ENCODE measurements at places on chromosomes 1 and 21.

- DNase-seq, result no peak
Measured at GRCh38 chr1:240667351-240667750, 55.4 kb upstream of the GREM2 start.

DNA sequence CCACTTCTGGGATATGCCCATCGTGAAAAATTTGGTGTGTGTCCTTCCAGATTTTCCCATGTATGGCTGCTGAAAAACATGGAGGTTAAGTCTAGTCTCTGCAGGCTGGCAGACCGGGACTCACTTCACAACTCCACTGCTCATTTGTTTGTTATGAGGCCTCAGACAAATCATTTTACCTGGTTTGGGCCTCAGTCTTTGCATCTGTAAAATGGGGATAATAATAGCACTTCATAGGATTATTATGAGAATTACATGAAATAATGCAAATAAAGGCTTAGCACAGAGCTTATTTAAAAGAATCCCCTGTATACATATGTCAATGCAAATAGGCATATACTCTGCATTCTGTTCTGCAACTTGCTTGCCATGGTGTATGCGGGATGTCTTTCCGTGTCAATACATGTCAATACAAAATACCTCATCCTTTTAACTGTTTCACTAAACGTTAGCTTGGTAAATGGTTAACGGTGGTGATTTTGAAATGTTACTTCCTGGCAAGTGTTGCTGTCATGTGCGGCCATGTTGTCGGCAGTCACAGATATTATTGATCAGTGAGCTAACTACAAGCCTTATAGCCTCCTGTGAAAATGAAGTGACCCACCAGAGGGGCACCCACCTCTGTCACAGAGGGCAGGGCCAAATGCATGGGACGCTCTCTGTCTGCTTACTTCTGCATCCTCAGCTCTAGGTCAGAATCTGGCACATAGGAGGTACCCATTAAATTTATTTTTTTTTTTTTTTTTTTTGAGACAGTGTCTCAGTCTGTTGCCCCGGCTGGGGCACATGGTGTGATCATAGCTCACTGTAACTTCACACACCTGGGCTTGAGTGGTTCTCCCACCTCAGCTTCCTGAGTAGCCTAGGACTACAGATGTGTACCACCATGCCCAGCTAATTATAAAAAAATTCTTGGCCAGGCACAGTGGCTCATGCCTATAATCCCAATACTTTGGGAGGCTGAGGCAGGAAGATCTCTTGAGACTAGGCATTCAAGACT lies 4.3 kb downstream of the LCK start:
- DNase-seq, result no peak

DNA sequence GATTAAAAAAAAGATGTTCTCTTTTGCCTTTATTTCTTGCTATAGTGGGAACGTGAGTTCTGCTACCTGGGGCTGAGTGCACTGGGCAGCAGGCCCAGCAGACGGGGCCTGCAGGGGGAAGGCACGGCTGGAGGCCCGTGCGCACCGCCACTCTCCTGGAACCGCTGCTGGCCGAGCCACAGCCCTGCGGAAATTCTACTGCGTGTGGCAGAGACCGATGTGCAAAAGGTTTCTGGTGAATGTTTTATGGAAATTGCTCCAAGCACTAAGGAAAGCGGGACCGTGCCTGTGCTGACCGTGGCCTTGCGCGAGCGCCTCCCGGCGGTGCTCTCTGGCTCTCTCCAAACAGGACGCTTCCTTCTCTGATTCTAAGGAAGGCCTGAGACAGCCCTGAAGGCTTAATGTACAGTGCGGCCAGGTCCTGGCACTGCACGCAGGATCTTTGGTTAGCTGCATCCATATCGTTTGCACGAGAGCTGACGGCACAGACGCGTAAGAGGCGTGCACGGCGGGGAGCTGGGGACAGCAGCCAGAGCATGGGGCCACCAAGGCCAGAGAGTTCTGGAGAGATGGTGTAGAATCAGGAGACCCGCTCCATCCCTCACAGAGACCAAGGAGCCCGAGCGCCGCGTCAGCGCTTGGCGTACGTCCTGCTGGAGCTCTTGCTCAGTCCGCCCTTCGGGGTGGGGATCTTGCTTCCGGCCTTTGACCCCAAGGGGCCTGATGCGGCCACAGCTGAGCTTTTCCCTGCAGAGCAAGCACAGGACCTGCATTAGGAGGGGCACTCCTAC lies 18.7 kb upstream of the LRRC47 start:
- no peak for DNase-seq

GRCh38 chr1:156276966-156277381 lies 5.7 kb downstream of the SMG5 start:
- no peak for DNase-seq

DNA sequence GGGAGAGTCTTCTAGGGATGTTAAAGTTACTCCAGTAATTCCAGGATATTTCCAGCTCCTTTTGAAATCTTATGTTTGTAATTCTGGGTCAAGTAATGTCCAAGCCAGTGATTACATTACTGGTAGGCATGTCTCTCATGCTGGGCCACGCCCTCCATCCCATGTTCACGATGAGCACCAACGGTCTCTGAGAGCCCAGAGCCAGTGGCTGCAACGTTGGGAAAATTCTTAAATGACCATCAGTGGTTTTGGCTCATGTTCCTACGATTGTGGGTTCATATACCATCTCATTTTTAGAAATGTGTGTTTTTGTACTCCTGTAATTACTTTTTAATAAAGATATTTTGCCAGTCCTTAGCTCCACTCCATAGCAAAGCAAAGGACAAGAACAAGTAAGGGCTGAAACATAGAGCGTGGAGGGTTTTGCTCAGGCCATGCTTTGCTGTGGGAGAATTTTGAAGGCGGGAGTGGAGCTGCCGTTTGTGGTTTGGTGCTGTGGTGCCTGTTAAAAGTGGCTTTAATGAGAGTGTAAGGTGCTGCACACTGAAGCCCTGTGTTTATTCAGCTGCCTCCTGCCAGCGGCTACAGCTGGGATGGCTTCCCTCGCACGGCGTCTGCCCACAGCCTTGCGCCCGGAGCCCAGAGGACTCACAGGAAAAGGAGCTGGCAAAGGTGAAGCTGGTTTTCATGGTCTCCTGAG lies 28.9 kb downstream of the VANGL1 start:
- DNase-seq, result no peak

GRCh38 chr1:207967703-207968102 lies 56.8 kb upstream of the CD34 start:
- no peak for DNase-seq

DNA sequence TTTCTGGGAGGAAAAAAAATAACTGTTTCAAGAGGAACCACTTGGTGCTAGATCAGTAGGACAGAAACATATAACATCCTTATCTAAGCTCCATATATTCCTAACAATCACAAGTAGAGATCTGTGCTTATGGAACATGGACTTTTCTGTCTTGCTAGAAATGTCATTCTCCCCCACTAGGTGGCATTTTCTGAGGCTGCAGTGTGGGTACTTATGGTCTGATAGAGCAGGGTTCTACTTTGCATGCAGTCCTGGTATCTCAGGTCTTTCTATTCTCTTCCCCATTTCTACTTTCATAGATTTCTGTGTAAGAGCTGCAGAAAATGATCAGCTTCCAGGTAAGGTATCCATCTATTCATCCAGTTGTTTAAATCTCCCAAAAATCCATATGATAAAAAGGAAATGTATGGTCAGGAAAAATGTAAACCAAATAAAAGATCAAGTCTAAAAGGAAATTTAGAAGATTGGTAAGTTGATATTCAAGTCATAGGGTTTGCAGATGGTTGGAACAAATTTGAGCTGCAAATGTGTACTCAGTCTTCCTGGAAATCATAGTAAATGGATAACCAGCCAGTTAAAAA lies 1.5 kb downstream of the ZNF684 start:
- peak; percentile 45 for DNase-seq

- no peak for DNase-seq
Measured at GRCh38 chr1:193434319-193434718, 247.9 kb upstream of the B3GALT2 start.

DNA sequence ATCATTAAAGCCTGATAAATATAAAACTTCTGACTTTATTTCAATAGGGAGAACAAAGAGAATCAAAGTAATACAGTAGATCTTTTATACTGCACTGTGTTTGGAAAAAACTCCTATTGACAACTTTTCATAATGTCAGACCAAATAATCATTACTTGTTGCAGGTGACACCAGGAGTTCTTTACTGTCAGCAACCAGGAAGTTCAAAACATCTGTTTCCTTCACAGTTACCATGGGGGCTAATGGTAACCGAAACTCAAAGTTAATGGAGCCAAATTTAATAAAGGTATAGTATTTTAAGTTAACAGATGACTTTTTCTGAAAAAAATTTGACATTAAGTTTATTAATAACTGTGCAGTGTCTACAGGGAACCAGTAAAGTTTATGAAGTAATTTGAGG lies 10.6 kb downstream of the EFCAB7 start:
- no peak for DNase-seq

- no peak for DNase-seq
Measured at GRCh38 chr1:244449936-244450508, 1.7 kb downstream of the ADSS2 start.

- no peak for DNase-seq
Measured at GRCh38 chr1:182304627-182305026, 87.0 kb downstream of the GLUL start.

DNA sequence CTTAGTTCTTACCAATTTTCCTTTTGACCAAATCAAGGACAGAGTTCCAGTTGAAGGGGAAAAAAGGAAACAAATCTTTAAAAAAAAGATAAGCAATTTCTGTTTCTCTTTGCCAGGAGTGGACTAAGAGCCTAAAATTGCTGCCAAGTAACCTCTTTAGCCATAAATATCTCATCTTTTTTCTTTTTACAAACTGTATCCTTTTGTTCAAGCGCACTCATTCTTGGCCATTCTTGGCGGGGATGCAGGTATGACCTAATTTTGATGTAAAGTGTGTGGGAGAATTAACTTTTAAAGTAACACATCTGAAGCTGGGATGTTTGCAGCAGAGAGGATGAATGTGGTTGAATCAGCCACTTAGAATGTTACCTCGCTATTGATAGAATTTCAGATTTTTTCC lies 13.4 kb upstream of the KIF1B start:
- no peak for DNase-seq

DNA sequence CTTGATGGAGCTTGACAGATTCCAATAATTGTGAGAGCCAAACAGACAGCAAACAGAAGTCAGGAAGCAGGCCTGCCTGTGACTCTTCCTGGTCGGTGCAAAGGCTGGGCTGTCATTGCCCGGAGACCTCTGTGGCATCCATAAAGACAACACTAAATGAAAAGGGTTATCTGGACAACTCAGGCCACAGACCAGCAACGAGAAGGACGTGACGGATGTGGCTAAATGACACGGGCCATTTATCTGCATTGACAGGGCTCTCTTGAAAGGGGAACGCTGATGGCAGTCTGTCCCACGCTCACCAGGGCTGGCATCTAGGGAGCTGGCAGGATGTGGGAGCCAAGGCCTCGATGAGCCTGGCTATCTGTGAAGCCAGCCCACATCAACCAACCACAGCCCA lies 35.0 kb downstream of the HMGB4 start:
- no peak for DNase-seq

DNA sequence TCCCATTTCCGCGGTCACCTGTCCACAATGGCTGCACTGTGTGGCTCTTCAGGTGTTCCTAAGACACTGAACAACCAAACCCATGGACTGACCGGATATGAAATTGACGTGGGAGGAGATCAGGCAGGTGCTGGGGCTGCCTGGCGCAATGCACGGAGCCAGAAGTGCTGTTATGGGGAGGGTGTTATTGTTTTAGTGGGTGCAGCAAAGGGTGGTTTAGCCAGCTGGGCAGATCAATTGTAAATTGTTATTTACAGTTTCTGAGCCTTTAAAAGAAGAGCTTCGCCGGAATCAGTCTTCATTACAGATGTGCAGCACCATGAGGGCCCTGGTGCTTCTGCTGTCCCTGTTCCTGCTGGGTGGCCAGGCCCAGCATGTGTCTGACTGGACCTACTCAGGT lies at the start of gene CA6:
TSS of gene CA6 (plus strand) at position 301 of the 400 bp plus-strand sequence. CDS start at position 320, 19 bp downstream.
- DNase-seq, result no peak

- DNase-seq, result no peak
Measured at GRCh38 chr1:31447210-31447609, 34.2 kb downstream of the SERINC2 start.

DNA sequence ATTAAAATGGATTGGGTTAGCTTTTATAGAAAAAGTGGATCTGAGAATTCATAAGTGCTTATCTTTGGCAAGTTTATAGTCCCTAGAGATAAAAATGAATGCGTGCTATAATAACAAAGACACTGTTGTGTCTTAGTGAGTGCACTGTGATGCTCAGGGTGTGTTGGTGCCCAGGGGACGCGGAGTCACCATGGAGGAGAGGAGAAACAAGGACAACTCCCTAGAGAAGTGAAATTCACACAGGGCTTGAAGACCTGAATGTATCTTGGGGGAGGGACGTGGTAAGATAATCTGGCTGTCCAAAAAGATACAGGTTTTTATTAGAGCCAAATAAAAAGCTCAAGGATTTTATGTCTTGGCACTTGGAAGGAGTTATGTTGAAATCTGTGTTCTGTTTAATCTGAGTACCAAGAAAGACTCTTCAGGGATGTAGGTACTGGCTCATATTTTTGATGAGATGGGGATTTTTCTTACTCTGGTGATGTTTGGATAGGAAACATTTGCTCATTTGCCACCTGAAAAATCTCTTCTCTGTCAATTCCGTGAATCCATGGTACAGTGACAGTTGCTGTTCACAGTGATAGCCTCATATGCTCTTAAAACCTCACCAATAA lies 9.6 kb downstream of the SMYD2 start:
- no peak for DNase-seq
